ENCODE measurements at places on chromosomes 5 and 9. TPM values are rescaled to one million over a fixed set of nuclear protein-coding genes. Genes with fewer than 3 reads are reported as not detected.

PCDHGC5 gene
- 4.1 TPM for total RNA-seq

MAPK9 gene
- total RNA-seq = 13.4 TPM

SLC6A7 gene
- 1.9 TPM for total RNA-seq

KLHL9 gene
- 40.6 TPM for total RNA-seq

GABRG2 gene
- 11.3 TPM for total RNA-seq

PCDHA1 gene
- total RNA-seq = 0.75 TPM

IL31RA gene
- total RNA-seq = 0.47 TPM

TAF11L10 gene
- total RNA-seq = 4.0 TPM

Measured in motor neuron (in vitro differentiated cells).